Body of pancreas (tissue), 4 donors: ENCODE measurements at places on chromosomes 16 and 17. TPM values are rescaled to one million over a fixed set of nuclear protein-coding genes. Genes with fewer than 3 reads are reported as not detected.

VAMP2 gene
- total RNA-seq, result 16.3 TPM

CA7 gene
- not detected for total RNA-seq

TMEM92 gene
- not detected for total RNA-seq

RRAD gene
- total RNA-seq, result not detected

DNA sequence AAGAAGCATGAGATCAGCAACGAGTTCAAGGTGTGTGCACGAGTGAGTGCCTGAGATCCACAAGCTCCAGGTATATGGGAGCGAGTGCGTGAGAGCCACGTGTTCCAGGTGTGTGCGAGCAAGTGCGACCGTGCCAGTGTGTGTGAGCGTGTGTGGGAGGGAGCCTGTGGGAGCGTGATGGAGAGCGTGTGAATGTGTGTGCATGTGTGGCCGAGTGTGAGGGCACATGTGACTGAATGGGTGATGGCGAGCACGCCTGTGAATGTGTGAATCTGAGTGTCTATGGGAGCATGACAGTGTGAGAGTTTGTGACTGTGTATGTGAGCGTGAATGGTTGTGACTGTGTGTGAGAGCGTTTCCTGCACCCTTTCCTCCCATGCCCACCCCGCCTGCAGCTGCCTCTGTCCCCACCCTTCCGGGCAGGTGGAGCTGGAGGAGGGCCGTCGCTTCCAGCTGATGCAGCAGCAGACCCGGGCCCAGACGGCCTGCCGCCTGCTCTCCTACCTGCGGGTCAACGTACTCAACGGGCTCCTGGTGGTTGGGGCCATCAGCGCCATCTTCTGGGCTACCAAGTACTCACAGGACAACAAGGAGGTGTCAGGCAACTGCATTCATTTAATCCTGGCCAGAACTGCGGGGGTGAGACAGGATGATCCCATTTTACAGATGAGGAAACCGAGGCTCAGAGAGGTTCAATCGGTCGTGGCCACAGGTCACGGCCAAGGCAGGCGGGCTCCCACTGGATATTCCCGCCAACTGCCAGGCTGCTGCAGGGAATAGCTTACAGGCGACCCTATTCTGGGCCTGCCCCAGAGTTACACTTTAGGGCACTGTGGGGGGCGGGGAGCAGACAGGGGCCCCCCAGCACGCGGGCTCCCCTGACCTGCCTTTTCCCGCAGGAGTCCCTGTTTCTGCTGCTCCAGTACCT, 3.7 kb downstream of the TMC8 start:
- peak; percentile 69 for DNase-seq

- no peak for DNase-seq
Observed at GRCh38 chr16:86259499-86259898, 250.8 kb upstream of the FOXF1 start.

DNA sequence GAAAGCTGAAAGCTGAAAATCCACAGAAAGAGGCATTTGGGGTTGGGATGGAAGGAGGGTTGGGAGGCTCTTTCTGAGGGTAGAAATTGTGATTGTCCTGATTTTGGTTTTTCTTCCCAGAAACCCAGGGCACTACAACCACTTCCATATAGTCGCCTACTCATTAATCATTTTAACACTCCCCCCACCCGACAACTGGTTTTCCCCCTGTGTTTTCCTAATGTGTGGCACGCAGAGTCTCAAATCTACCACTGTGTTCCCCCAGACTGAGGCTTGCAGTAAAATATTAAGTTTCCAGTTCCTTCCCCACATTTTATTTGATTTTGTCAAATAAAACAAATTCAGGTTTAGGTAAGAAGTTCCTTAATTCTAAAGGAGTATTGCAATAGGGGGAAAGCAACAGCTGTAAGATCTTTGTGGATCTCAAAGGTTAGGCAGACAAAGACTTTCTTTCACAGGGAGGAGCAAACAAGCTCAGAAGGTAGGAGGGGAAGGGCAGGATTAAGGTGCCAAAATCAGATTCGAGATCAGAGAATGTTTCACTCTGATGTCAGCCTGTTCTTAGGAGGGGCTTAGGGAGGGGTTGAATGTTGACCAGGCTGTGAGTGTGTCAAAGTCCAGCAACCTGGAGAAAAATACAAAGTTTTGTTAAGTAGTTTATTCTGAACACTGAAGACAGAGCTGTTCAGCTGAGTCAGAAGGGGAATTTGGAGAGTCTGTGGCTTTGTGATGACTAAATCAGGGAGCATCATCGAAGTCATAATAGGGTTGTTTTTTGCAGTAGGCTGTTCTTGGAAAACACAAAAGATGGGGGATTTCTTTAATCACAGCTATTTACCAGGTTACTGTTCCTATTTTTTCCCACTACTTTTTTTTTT, 3.6 kb downstream of the ZNF267 start:
- no peak for DNase-seq

DNA sequence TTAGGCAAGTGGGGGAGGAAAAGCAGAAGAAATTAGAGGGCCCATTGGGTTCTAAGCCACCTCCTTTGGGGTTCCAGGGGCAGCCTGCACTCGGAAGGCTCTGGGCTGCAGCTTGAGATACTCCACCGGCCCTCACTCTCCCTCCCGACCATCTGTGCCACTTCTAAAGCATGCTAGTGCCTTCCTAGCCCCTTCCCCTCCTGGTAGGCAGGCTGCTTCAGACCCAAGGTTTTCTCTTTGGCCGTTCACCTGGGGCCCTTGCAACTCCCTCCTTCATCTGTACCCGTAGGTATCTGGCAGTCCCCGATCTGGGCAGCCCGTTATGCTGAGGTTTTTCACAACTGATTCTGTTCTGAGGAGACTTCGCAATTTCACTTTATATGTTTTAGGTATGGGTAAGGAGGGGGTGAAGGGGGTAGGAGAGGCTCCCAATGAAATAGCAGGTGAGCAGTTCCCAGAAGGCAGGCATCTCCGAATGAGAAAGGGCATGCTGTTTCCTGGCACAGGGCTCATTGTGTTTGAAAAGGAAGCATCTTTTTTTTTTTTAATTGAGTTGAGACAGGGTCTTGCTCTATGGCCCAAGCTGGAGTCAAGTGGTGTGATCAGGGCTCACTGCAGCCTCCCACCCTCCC, 98.7 kb downstream of the RAB11FIP4 start:
- DNase-seq, result no peak

DNA sequence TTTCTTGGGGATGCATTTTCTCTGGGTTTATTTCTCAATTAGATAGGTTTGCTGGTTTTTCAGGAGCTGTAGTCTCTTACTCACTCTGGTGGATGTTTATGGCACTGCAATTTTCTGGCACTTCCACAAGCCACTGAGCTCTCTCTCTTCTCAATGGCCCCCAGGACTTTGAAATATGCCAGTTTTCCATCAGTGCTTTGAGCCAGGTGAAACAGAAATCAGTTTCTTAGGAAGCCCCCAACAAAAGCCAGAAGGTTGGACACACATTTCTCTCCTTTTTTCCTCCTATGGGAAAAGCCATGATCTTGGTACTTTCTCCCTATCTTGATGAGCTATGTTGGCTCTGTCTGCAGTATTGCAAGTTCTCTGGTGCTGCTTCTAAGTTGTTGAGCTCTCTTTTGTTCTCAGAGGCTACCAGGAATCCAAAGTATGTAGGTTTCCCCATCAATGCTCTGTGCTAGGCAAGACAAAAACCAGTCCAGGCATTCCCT, 90.7 kb upstream of the SMIM36 start:
- DNase-seq, result no peak
